ENCODE measurements at places on chromosomes 7 and 10. TPM values are rescaled to one million over a fixed set of nuclear protein-coding genes. Genes with fewer than 3 reads are reported as not detected.

Gene SLC18A3
- total RNA-seq: not detected

Gene PLAU
- not detected for total RNA-seq

DNA sequence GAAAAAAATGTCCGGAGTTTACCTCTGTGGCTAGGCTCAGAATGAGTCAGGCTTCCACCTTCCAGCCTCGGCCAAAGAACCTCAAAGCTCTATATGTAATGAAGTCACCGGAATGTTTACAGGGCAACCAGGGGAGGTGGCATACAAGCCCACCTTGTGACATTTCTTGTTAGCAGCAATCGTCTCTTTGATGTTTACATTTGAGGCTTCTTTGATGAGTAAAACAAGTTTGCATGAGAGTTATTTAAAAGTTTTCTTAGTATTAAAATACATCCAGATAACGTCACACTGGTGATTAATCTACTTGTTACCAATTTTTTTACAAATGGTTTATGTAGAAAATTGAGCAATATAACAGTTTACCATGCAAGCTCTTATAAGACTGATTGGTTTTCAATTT lies 133.1 kb upstream of the ADAM12 start:
- no peak for DNase-seq

GRCh38 chr7:28698840-28699239 lies 259.3 kb downstream of the TRIL start:
- no peak for DNase-seq

DNA sequence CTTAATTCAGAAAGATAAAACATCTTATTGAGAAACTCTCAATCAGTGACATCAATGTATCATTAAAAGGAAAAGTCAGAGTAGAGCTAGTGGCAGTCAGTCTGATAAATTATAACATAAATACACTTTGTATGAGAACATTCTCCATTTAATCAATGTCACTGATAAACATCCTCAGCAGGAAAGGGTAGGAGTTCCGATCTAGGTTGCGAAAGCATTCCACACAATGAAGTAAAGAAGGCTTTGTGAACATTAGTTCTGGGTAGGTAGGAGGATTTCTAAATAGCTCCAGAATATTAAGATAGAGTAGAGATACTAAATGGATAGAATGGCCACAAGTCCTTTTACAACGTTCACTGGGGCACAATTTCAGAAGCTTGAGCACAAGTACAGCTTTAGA lies 179.7 kb upstream of the MALRD1 start:
- DNase-seq: no peak

GRCh38 chr10:12391206-12391605 lies 41.9 kb downstream of the CAMK1D start:
- no peak for DNase-seq

DNA sequence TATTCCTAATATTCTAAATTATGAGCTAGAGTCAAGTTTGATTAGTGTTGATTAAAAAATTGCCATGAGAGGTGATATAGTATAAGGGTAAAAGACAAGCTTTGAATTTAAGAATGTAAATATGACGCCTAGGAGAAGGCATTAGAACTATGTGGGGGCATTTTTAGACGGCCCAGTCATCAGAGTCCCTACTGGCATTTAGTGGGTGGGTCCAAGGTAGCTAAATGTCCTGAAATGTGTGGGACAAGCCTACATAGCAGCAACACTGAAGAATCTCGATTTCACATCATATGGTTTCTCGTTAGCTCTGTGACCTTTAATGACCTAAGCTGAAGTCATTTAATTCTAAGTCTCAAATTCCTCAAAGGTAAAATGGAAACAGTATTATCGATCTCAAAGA lies 133.5 kb downstream of the SGMS1 start:
- DNase-seq: no peak

DNA sequence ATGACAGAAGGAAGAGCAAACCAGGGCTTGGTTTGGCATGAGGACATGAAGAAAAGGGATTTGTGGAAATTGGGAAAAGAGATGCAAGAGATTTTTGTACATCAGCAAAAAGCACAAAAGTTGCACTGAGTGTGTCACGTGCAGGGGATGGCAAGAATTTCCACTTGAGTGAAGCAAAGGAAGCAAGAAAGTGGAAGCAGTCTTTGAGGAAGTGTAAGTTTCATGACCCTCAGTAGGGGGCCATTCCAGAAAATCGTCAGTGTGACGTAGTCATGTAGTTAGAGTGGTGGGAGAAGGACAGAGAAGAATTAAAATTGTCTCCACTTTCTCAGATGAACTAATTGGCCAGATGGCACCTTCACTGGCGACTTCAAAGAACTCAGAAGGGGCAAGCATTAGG lies 123.3 kb upstream of the FZD1 start:
- no peak for DNase-seq

DNA sequence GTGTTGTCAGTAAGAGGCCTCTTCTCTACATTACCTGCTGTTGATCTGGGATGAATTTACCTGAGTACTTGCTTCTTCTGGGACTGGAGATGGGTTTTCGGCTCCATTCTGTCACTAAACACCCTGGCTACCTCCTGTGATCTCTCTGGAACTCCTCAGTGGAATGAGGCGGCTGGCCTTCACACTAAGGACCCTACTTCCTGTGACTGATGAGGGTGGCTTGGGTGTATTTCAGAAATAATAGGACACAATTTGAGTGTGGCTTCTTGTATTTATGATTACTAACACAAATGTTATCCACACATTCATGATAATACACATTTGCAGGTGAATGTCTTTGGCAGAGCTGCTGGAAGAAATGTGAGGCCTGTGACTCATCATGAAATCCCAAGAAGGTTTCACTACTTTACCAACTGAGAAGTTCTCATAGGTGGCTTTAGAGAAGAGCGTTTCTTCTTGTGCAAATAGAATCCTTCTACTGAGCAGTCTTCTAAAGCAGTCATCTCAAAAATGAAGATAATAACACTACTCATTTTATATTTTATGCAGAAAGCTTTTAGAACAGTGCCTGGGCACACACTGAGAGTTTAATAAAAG lies 21.3 kb upstream of the EVX1 start:
- DNase-seq: no peak
